Bronchus fibroblast of lung (primary cell): ENCODE measurements at places on chromosomes 4 and X. TPM values are rescaled to one million over a fixed set of nuclear protein-coding genes. Genes with fewer than 3 reads are reported as not detected.

Gene SLC38A5
- total RNA-seq = 57.7 and 63.6 TPM in 2 replicates

Gene AWAT2
- total RNA-seq = not detected in 2 replicates

Gene CDX4
- total RNA-seq = not detected in 2 replicates

Gene HUWE1
- 54.3 and 58.7 TPM in 2 replicates for total RNA-seq

Gene PFKFB1
- 0.45 TPM in 1 of 2 replicates, not detected in the other for total RNA-seq

Gene EDNRA
- total RNA-seq = 3.0 and 3.2 TPM in 2 replicates

Gene PABPC1L2A
- not detected in 2 replicates for total RNA-seq

Gene ARHGAP6
- 2.2 and 2.9 TPM in 2 replicates for total RNA-seq

Gene CLNK
- not detected in 2 replicates for total RNA-seq

Gene LONRF3
- total RNA-seq = under 0.01 and 0.15 TPM in 2 replicates

Gene CFAP47
- not detected in 2 replicates for total RNA-seq
